ENCODE measurements at places on chromosomes 1 and 21. TPM values are rescaled to one million over a fixed set of nuclear protein-coding genes. Genes with fewer than 3 reads are reported as not detected.

The KRTAP13-1 gene
- total RNA-seq, result not detected

The CHI3L1 gene
- 1.3 TPM for total RNA-seq

The TFF2 gene
- total RNA-seq, result not detected

GRCh38 chr1:97308131-97308530, 586.5 kb downstream of the PTBP2 start:
- DNase-seq, result no peak

DNA sequence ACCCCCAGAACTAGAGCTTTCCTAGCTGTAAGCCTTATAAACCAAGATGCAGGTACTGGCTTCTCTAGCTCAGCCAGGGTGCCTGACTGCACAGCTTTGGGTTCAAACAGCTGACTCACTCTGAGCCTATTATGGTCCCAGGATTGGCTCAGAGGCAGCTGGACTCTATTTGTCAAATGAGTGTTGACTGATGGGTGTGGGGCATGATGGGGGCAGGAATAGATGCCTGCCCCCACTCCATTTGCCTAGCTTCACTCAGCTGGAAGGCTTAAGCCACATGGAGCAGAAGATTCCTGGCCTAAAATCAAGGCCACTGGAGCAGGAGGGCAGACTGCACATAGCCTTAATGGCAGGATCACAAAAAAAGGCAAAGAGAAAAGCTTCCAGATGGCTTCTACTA, 90.5 kb downstream of the PIK3R3 start:
- no peak for DNase-seq

- no peak for DNase-seq
Observed at GRCh38 chr1:108554682-108555427, 5.0 kb upstream of the EEIG2 start.

Measured in right cardiac atrium (tissue), 5 donors.